ENCODE measurements at places on chromosomes 3 and 15.

GRCh38 chr3:100562224-100562857, 47.1 kb upstream of the ADGRG7 start:
- DNase-seq: no peak

DNA sequence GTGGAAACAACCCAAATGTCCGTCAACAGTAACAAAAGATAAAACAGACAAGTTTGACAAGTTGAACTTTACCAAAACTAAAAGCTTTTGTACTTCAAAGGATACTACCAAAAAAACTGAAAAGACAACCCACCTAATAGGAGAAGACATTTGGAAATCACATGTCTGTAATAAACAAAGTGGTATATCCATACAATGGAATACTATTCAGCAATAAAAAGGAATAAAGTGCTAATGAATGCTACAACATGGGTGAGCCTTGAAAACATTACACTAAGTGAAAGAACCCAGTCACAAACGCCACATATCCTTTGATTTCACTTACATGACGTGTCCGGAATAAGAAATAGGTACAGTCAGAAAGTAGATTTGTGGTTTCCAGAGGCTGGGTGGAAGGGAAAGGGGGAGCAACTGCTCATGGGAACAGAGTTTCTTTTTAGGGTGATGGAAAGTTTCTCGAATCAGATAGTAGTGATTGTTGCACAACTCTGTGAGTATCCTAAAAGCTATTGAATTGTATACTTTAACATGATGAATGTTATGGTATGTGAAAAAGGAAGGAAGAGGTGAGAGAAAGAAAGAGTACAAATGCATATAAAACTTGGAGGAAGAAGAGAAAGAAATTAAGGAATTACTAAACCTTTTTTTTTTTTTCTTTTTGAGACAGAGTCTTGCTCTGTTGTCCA, 72.7 kb upstream of the ABHD2 start:
- DNase-seq: no peak

GRCh38 chr3:53846134-53846850, at the start of the genes CHDH and IL17RB:
Gene CHDH, minus strand, starts transcription at chr3:53846419. Its CDS starts 22,411 bp downstream, at chr3:53824008.
Gene IL17RB, plus strand, starts transcription at chr3:53846568. Its CDS starts 21 bp downstream, at chr3:53846589.
- DNase-seq: peak; percentile 68

- DNase-seq: no peak
These were observed 31.4 kb downstream of the NPTN start for GRCh38 chr15:73601451-73602445.

GRCh38 chr3:114307222-114307830, 13.5 kb downstream of the TIGIT start:
- no peak for DNase-seq

- no peak for DNase-seq
These were observed 95.7 kb downstream of the OXSM start for GRCh38 chr3:25885544-25885943.

GRCh38 chr15:77112838-77113504, 42.1 kb upstream of the TSPAN3 start:
- no peak for DNase-seq

DNA sequence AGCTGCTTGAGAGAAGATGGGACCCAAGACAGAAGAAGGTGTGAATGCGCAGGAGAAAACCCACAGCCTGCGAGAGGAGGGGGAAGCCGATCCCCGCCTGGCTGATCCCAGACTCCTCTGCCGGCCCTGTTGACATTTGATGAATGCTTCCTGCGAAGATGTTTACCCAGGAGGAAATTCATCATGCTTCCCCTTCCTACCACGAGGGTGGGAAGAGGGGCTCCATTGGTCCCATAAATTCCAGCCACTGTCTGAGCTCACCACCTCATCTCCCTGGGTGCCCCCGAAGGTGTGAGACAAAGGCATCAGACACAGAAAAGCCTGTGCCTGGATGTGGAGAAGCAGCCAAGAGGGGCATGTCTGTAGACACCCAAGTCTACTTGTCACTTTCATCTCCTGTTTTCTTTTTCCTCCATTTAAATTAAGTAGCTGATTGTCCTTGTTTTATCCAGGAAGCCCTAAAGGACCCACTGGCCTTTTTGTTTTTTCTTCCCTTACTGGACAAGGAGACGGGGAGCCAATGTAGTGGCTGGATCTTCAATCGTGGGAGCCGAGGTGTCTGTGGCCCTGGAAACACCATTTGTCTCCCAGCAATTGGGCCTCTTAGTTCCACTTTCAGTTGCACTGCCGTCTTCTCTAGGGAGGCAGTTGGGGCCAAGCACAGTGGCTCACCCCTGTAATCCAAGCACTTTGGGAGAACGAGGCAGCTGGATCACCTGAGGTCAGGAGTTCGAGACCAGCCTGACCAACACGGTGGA, 95.3 kb upstream of the HES1 start:
- DNase-seq: no peak

DNA sequence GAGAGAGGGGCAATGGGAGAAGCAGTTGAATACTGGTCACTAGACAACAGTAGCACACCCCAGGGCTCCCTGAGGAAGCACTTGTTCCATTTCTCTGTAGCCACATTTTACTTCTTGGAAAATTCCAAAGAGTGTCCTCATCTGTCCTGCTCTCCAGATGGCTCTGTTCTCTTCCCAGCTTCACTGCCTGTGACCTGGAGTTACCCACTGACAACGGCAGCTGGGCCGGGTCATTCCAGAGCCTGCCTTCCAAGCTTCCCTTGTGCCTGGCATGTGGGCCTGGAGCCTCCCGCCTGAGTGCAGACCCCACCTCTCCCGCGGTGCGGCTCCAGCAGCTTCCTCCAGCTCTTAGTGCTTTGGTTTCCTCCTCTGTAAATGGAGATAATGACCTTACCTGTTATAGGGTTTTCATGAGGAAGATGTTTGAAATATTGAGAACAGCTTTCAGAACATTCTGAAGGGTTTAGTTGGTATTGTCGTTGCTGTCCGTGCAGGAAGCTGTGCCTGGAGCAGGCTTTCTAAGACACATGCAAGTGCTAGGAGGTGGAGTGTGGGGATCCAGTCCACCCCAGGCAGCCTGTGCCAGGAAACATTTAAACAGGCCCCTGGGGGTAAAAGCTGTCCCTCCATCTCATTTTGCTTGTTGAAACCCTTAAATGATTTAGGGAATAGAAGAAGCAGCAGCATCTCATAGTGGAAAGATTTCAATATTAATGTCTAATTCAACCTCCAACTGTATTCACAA, 24.8 kb downstream of the EFCC1 start:
- DNase-seq: no peak

DNA sequence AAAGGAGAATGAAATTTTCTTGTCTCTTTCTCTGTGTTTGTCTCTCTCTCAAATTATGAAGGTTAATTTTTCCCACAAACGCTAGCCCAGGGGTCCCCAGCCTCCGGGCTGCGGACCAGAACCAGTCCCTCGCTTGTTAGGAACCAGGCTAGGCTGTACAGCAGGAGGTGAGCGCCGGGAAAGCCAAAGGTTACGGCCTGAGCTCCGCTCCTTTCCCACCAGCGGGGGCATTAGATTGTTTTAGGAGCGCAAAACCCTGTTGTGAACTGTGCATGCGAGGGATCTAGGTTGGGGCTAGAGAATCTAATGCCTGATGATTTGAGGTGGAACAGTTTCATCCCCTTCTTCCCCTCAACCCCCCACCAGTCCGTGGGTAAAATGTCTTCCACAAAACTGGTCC, 74.7 kb upstream of the ZNF385D start:
- no peak for DNase-seq

DNA sequence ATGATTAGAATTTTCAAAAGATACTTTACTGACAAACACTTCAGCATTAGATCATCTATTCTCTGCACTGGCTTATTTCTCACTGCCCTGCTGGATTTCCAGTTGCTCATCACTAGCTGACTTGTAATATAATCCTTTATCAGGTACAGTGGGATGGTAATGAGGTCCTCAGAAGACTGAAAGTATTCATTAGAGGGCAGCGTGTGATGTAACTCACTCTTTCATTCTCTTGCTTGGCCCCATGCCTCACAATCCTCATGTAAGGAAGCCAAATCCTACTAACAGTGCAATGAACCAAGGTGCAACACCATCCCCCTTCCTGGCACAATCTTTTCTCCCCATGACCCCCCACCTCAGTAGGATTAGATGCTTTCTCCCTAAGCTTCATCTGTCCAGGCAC, 289.9 kb downstream of the CTNNB1 start:
- no peak for DNase-seq

GRCh38 chr3:31946484-31947081, 34.5 kb downstream of the OSBPL10 start:
- no peak for DNase-seq

DNA sequence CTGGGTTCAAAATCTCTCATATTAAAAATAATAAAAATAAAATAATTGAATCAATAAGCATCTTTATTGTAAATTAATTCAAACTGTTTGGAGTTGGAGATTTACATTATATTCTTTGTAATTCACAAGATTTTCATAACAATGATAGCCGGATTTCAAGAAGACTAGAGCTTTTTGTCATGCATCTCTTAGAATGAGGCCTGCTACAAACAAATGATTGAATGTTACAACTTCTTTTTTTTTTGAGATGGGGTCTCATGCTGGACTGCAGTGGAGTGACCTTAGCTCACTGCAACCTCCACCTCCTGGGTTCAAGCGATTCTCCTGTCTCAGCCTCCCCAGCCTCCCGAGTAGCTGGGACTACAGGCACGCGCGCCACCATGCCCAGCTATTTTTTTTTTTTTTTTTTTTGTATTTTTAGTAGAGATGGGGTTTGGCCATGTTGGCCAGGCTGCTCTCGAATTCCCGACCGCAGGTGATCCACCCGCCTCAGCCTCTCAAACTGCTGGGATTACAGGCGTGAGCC, 3.5 kb downstream of the SLTM start:
- DNase-seq: no peak

GRCh38 chr3:114892131-114892879, 254.8 kb downstream of the ZBTB20 start:
- no peak for DNase-seq

GRCh38 chr3:161014843-161015749, 90.1 kb downstream of the B3GALNT1 start:
- DNase-seq: no peak

DNA sequence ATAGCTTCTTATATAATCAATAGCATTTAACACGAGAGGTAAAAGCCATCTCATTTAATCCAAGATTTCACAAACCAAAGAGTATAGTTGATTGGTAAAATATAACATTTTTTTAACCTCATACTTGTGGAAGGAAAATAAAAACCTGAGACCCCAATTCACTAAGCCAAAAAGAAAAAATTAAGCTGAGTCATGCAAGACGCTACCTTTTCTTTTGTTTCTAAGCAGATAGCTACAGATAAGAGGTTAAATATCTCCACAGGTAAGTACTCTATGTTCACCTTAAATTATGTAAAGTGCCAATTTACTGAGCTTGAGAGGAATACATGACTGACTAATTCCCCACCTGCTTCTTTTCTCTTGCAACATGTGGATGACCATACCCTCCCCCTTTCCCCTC, 656.4 kb downstream of the MECOM start:
- DNase-seq: no peak

DNA sequence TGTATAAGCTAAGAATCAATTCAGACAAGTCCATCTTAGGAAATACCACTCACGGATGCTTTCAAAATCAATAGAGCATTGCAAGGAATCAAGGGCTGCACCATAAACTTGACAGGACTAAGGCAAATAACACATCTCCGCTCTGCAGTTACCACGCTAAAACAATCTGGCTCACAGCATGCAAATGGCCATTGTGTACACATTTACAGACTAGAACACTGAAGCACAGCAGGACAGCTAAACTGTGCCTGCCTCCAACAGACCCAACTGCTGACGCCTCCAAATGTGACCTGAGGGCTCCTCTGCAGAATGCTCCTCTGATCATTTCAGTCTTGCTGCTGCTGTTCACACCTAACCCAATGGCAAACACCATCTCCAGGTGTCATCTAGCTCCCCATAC, 104.3 kb downstream of the MEX3B start:
- DNase-seq: no peak

DNA sequence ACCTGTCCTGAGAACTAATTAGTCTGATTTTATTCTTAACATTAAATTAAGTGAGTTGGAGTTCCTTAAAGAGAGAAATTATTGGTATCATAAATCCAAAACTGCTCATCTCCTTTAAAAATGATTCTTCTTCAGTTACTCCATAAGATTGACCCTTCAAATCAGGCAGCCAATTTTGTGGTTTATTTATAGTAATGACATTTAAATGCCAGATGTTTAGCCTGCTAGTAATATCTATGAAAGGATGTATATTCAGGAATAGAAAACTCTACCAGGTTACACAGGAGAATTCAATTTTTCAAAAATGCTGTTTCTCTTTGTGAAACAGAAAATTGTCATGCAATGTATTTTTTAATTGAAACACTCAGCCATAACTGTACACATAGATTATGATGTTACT, 457.8 kb upstream of the ROBO2 start:
- no peak for DNase-seq

Measured in GM10248 (cell line).